Pericardium fibroblast (primary cell): ENCODE measurements at places on chromosomes 7 and 10. TPM values are rescaled to one million over a fixed set of nuclear protein-coding genes. Genes with fewer than 3 reads are reported as not detected.

TMEM229A gene
- 0.26 and 1.9 TPM in 2 replicates for total RNA-seq

KCNMA1 gene
- total RNA-seq: 6.7 and 11.2 TPM in 2 replicates

C10orf67 gene
- not detected in 2 replicates for total RNA-seq

EGFR gene
- total RNA-seq: 27.8 and 45.6 TPM in 2 replicates

AGBL3 gene
- 0.58 TPM in 1 of 2 replicates, not detected in the other for total RNA-seq

SEMA3E gene
- under 0.01 and 0.09 TPM in 2 replicates for total RNA-seq

FOXP2 gene
- total RNA-seq: 0.58 and 3.3 TPM in 2 replicates

VPS37D gene
- total RNA-seq: 4.1 and 7.0 TPM in 2 replicates

CFAP46 gene
- 1.9 and 2.6 TPM in 2 replicates for total RNA-seq

ELN gene
- total RNA-seq: 56.1 and 146 TPM in 2 replicates

PHF14 gene
- total RNA-seq: 14.6 and 15.5 TPM in 2 replicates

ITGA8 gene
- 0.94 and 3.5 TPM in 2 replicates for total RNA-seq

ACSM6 gene
- total RNA-seq: not detected in 2 replicates

HYAL4 gene
- not detected in 2 replicates for total RNA-seq
